ENCODE measurements at places on chromosomes 5 and 9. TPM values are rescaled to one million over a fixed set of nuclear protein-coding genes. Genes with fewer than 3 reads are reported as not detected.

The PHYKPL gene
- total RNA-seq: 158 TPM

The TRUB2 gene
- total RNA-seq: 21.5 TPM

The KCTD16 gene
- not detected for total RNA-seq

The SPIN1 gene
- 27.7 TPM for total RNA-seq
